ENCODE measurements at places on chromosomes 13 and 19.

GRCh38 chr13:57438072-57438471, 193.5 kb upstream of the PCDH17 start:
- no peak for DNase-seq

GRCh38 chr13:110073982-110074381, 233.0 kb downstream of the COL4A1 start:
- no peak for DNase-seq

GRCh38 chr13:23349161-23349897, 84.2 kb downstream of the SACS start:
- no peak for DNase-seq

- DNase-seq = no peak
Measured at GRCh38 chr13:30845297-30846214, 60.5 kb upstream of the MEDAG start.

GRCh38 chr13:35763782-35764123, 287.3 kb upstream of the MAB21L1 start:
- no peak for DNase-seq
